Uterus (tissue), 4 donors: ENCODE measurements at places on chromosomes 4 and X.

DNA sequence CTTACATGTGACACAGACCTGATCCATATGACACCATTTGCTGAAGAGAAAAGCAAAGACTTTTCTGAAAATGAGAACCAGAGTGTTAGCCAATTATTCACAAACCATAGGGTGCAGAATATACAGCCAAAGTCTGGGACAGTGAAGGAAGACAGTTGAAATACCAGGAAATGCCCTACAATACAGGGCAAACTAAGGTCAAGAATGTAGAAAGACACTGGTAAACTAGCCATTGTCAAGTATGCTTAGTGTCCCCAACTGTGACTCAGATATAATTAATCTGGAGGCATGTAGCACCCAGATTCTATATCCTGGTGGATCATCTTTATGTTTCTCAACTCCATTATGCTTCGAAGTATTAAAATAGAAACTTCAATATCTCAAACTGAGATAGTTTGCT lies 200.9 kb upstream of the FSTL5 start:
- DNase-seq: no peak

- no peak for DNase-seq
Measured at GRCh38 chrX:111892375-111892774, 16.4 kb downstream of the TRPC5OS start.

- DNase-seq: no peak
Measured at GRCh38 chrX:151370906-151371305, 26.1 kb upstream of the VMA21 start.

- no peak for DNase-seq
Measured at GRCh38 chr4:5933996-5934831, 41.3 kb upstream of the CRMP1 start.

- peak; percentile 26 for DNase-seq
Measured at GRCh38 chrX:100687128-100687527, 43.1 kb downstream of the SRPX2 start.

GRCh38 chrX:16454926-16455325 lies 195.0 kb upstream of the S100G start:
- no peak for DNase-seq

DNA sequence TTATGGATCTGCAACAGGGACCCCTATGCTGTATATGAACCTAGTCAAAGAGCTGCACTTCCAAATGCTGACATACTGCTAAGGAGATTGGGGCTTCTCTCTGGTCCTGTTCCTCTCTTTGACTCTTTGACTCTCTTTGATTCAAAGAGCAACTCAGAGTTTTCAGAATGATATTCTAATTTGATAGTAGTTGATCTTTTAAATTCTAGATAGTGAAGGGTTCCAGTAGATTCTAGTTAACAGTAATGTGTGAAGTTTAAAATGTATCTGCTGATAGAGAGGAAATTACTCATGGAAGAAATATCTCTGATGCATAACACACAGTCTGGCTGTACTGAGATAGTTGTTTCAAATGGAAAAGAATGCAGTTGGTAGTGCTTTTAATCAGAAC lies 239.1 kb downstream of the RASL11B start:
- no peak for DNase-seq

- no peak for DNase-seq
Measured at GRCh38 chr4:7330811-7331681, 103.7 kb downstream of the PSAPL1 start.
